ENCODE measurements at places on chromosomes 7 and 10.

DNA sequence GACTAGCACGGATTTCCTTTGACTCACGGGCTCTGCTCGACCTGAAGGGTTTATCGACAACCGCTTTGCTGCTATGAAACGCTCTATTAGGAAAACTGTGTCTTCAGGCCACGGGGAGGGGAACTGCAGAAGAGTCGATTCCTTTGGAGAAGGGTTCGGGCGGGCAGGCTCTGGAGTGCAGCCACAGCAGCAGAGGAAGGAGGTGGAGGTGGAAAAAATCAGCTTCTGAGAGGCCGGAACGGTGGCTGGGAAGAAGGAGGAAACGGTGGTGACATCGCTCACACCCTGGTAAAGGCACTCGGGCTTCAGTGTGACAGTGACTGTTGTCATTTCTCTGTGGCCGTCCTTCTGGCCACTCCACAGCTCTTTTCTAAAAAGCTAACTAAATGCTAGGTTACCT lies 64.6 kb upstream of the MGMT start:
- DNase-seq = no peak

GRCh38 chr7:127150543-127150942 lies 102.2 kb downstream of the GRM8 start:
- DNase-seq = no peak

DNA sequence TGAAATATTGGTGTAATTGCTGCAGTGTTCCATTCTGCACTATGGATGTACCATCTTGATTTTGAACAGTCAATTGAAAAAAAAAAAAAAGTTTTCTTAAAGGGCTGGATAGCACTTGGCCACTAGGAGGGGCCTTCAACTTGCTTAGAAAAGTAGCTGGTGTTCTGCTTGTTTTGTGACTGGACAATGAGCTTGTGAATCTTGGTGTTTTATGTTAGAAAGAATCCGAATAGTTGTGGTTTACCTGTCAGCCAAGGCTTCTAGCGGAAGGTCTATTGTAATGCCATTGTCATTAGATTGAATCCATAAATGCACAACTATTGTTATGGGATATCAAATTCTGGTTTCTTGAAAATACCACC lies 77.1 kb downstream of the BMPER start:
- no peak for DNase-seq

DNA sequence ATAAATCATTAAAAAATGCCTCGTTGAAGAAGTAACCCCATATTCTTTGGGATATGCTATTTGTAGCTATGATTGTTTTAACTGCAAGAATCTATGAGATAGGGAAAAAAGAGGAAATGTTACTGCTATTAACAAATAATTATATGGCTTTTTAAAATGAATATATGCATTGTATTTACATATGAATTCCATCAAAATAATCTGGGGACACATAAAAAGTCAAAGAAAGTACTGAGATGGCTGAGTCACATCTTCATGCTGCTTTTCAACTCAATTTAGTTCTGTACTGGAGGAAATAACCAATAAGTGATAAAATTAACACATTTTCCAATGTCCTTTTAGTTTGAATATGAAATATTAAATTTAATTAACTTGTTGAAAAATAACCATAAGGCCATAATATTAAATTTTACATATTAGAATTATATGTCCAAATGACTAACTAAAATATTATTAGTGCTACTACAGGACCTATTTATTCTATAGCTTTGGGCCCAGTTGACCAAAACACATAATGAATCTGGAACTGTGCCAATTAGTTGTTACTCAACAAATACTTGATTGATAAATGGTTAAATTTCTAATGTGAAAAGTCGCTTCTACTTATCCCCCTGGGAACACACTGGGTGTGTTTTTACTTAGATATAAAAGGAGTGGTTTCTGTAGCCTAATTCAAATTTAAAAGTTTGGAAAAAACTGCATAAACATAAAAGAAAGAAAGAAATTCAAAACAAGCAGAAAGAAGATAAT lies 214.6 kb upstream of the PFKP start:
- DNase-seq = no peak

DNA sequence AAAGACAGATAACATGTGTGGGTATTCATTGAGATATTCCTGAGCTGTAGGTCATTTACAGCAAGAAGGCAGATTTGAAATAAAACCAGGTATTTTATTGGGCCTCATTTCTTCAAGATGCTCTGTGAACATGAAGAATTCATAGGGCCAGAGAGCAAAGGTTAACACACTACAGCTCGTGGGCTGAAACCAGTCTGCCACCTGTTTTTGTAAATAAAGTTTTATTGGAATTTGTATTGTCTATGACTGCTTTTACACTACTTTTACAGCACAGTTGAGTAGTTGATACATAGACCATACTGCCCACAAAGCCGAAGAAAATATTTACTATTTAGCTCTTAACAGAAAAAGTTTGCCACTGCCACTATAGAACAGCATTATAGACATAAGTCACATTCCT lies 22.1 kb upstream of the LIPA start:
- DNase-seq = no peak

DNA sequence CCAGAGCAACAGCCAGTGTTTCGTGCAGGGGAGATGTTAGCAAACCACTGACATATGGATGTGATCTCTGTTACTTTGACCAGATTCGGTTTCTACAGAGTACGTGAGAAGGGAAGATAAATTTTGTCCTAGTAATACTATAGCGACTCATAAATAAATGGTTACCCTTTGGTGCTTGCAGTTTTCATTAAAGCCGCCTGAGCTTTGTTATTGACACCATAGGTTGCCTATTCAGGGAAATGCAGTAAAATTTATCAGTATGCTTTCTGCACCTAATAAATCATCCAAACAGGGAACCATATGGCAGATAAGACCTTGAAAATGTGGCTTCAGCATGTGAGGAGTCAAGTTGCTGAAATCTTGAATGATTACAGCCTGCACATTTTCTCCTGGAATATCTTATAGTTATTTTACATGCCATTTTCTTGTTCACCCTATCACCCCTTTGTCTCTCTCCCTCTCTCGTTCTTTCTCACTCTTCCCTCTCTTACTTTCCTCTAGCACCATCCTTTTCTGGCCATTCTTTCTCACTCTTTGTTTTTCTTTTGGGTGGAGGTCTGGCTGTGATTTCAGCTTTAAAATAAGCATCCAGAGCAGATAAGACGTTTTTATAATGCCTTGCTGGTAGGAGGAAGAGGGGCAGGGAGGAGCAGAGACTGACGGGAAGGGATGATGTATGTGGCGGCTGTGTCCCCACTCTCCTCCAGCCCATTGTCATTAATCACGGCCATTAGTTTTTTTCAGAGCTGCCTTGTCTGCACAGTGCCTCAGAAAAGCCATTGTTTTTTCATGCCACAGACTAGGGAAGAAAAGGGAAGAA lies 182.5 kb downstream of the LRMDA start:
- no peak for DNase-seq

DNA sequence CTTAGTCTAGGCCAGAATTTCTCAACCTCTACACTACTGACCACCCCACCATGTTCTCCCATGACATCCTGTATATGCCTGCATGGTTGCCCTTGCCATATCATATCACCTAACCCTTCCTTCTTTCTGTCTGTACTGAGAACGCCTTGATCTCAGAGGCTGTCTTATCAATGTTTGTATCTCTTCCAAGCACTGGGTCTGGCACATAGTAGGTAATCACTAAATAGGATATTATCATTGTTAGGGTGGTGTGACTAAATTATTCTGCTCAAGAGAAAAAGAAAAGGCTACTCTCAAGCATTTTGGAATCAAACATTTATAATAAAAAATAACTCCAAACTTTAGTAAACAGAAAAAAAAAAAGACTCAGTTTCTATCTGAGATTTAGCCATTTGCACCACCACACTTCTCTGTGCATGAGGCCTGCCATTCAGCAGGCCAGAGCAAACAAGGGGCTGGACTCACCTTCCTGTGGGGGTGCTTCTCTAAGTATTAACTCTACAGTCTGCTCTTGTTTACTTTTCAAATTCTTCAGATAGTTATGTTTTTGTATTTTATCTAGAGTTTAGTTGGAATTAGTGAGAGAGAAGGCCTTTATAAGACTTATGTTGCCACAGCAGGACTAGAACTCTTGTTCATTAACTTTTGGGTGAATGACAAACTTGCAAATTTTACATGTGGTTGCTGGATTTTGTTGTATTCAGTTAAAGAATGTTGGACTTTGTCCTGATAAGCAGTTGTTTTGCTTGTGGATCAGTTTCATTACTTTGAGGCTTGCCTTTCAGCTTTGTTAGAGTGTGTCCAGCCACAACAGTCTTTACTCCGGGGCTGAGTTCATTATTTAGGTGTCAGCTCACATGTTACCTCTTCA lies 5.4 kb downstream of the AGBL3 start:
- DNase-seq = no peak

Measured in putamen (tissue), 1 donor.